CD4-positive, alpha-beta T cell treated with Interleukin-6 for 4 hours (primary cell): ENCODE measurements at places on chromosomes 7 and 10.

- DNase-seq, result no peak
Observed at GRCh38 chr10:95728526-95728925, 27.4 kb upstream of the ENTPD1 start.

DNA sequence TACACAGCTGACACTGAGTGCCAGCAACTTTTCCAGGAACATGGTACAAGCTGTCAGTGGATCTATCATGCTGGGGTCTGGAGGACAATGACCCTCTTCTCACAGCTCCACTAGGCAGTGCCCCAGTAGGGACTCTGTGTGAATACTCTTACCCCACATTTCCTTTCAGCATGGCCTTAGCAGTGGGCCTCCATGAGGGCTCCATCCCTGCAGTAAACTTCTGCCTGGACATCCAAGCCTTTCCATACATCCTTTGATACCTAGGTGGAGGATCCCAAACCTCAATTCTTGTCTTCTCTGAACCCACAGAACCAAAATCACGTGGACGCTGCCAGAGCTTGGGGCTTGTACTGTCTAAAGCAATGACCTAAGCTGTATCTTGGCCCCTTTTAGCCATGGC lies 116.8 kb downstream of the IQUB start:
- no peak for DNase-seq

GRCh38 chr10:65931291-65932070 lies 994.4 kb upstream of the LRRTM3 start:
- no peak for DNase-seq

GRCh38 chr7:141838581-141838980 lies 2.7 kb downstream of the PRSS37 start:
- DNase-seq, result no peak

- no peak for DNase-seq
Observed at GRCh38 chr10:58956926-58957325, 219.5 kb upstream of the PHYHIPL start.

GRCh38 chr7:131861620-131862346 lies 305.4 kb upstream of the PODXL start:
- no peak for DNase-seq

DNA sequence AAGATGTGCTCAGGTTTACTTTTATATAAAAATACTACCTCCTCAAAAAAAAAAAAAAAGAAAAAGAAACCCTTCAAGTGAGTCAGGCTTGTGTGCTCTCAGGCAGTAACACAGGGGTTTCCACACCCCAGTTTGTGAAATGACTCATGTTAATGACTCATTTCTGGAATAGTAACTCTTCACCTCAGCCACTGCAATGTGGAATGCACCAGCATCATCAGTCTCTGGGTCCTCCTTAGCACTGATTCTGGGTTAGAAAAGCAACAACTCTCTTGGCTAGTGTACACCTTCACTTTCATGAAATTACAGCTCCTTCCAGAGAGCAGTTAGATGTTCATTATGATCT lies 110.6 kb downstream of the EMX2 start:
- DNase-seq, result no peak

DNA sequence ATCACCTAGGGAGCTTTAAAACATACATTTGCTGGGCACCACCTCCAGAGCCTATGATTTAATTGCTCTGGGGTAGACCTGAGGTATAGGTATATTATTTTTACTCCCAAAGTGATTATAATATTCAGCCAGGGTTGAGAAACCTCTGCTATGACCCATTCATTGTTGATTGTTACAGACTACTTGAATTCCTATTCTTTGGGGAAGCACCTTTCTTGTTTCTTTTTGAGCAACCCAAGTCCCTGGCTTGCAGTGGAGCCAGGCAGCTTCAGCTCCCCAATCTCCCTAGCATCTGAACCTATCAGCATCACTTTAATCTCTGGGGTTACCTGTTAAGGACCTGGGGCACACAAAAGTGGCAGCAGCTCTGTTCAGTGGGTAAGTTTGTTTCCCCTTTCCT lies 8.6 kb downstream of the PRKG1 start:
- no peak for DNase-seq

- DNase-seq, result no peak
Observed at GRCh38 chr7:41999736-42000283, 237.2 kb downstream of the GLI3 start.

DNA sequence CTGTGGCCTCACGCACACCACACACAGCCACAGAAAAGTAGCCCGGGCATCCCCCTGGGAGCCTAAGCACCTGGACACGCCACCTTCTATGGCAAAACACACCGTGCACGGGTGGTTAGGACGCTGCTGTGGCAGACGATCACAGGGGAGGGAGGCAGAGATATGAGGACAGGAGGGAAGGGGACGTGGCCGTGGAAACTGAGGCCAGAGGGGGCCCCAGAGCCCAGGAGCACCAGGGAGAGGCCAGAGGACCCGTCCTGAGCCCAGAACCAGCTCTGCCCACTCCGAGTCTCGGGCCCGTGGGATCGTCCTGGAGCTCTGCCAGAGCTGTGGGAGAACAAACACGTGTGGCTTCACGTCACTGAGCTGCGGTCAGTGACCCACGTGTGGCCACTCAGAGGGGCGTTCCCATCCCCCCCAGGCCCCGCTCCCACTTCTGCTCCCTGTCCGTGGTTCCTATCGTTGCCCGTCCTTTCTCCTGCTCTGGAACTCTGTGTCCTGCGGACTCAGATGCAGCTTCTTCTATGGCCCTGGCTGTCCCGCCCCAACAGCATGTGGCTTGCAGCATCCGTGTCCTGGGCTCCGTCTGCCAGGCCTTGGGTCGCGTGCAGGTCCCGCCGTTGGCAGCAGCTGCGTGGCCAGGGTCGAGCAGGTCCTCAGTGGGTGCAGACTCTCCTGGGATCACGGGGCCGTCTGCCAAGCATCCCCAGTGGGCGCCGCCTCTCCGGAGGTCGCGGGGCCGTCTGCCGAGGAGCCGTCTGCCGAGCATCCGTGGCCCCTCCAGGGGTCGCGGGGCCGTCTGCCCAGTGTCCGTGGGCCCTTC lies 31.0 kb downstream of the GET4 start:
- DNase-seq, result no peak

- DNase-seq, result no peak
Observed at GRCh38 chr7:37376386-37376785, 72.3 kb downstream of the ELMO1 start.

DNA sequence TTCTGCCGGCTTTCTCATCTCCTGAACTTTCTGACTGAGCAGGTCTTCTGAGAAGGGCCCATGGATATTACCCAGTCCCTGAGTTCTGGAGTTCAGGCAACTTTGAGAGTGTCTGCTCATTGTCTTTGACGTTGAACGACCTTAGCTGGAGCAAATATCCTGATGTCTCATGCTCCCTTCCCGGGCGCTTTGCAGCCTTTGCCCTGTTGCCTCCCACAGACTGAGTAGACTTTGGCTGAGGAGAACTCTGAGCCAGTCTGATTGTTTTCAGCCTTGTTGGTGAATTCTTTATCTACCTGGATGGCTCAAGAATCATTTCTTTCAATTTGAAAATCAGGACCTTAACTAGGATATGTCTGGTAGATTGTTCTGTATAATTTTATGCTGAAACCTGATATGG lies 353.7 kb downstream of the GLRX3 start:
- DNase-seq, result no peak

DNA sequence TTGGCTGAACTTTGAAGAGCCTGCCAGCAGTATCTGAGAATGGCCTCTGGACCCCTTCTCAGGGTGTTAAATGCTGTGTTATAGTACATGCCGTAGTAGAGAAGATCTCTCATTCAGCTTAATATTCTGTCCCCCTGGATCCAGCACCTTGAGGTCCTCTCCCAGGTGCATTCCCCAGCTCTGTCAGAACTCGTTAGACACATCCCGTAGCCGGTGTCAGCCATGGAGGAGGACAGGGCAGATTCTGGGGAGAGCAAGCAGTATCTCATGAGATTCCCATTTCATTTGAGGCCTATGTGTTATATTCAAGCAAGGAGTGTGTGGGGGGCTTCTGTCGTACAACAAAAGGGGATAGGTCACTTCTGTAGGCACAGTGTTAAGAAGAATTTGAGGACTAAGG lies 34.8 kb downstream of the NACAD start:
- DNase-seq, result no peak

DNA sequence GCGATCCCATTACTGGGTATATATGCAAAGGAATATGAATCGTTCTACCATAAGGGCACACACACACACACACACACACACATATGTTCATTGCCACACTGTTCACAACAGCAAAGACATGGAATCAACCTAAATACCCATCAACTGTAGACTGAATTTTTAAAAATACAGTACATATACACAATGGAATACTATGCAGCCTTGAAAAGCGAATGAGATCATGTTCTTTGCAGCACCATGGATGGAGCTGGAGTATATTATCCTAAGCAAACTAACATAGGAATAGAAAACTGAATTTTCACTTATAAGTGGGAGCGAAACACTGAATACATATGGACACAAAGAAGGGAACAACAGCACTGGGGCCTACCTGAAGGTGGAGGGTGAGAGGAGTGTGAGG lies 72.5 kb downstream of the MARCHF5 start:
- no peak for DNase-seq

DNA sequence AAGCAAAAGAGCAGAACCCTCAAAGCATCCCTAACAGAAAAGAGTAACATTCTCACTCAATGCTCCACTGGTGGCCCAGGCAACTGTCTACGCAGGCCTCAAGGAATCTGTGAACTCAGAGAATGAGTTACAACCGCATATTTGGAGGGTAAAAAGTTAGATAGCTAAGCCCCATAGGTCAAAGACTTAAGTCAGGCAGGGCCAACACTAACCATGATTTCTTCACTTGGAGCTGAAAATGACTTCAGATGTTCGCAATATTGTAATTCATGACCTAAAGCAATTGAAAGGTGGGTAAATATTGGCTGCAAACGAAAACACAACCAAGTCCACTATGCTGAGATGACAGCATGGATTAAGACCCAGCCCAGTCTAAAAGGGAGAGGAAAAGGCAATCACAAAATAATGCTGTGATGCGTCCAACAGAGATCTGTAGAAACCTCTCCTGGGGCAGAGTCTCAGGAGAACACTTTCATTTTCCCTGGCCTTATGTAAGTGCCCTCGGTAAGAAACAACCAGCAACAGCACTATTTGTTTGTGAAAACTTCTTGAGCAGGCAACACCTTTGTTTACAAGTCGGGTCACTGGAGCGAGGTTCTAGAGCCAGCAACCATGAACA lies 176.5 kb downstream of the TNS3 start:
- no peak for DNase-seq

DNA sequence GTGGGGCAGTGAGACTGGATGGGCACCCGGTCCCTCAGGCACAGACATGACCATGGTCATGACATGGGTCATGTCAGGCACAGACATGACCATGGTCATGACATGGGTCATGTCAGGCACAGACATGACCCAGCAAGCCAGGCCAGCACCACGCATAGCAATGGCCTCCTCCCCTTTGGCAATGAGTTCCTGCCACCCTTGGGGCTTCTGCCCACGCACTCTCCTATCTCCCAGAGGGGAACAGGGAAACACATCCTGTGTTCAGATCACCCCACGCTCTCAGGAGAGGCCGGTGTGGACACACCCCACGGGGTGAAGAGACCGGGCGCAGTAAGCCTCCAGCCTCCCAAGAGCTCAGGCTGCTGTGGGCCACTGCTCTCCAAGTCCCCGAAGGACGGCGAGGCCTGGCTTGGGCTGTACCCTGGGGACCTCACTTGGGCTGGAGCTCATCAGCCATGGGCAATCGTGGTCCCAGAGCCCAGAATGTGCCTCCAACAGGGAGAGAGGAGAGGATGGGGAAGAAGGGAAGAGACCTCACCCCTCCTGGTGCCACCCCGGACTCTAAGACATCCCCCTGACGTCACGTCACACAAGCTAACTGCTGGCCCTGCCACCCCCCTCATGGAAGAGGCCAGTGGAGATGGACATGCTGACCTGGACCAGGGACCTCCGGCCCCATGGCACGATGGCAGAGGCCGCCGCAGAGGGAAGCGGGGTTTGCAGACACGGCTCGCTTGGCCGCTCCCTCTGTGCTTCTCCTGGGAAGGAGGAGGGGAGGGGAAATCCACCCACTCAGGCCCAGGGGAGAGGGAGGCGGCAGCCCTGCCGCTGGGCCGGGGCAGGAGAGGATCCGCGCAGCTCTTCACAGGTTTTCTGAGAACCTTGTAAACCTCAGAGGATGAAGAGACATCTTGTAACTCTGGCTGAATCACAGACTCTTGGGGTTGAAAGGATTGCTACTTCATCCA lies 269.6 kb downstream of the ELFN1 start:
- DNase-seq, result peak; percentile 39

- DNase-seq, result no peak
Observed at GRCh38 chr10:845526-845925, 86.0 kb downstream of the LARP4B start.

DNA sequence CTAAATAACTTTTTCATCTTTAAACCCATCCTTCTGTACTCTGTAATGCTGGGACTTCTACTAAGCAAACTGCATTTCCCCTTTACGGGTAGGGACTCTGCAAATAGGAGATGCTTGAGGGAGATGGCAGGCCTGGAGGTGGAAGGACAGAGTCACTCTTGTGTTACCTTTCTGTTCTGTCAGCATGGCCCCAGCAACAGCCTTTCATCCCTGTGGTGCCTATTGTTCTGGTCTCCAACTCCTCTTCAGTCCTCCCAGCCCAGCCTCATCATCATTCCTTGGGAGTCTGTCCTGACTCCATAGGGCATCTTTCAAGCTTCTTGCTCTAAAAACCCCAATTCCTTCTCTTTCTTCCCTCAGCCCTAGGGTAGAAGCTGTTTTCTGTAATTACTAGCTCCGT lies 230.0 kb downstream of the SNX13 start:
- no peak for DNase-seq

DNA sequence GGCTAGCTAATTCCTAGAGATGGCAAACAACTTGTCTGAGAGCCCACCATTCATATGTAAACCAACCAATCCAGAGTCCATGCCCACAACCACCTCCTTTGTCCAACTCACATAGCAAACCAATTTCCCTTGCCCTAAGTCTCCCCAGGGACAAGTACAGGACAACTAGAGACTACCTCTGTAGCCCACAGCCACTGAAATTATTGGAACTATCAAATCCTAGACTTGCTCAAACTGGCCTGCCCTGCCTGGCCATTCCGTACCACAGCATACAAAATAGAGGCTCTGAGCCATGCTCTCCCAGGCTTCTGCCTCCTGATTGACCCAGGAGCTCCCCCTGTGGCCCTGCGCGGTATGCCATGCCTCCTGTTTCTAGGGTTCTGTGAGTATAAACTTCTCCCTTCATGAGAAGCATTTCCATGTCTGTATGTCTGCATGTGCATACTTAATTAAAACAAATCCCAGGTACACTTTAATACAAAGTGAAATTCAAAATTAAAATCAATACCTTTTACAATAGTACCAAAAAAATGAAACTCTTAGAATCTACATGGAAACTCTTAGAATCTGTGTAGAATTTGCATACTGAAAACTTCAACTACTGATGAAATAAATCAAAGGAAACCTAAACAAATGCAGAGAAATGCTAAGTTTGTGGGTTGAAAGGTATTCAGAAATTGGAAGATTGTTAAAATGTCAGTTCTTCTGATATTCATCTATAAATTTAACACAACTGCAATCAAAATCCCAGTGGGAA lies 4.0 kb upstream of the HECW1 start:
- DNase-seq, result peak; percentile 2

DNA sequence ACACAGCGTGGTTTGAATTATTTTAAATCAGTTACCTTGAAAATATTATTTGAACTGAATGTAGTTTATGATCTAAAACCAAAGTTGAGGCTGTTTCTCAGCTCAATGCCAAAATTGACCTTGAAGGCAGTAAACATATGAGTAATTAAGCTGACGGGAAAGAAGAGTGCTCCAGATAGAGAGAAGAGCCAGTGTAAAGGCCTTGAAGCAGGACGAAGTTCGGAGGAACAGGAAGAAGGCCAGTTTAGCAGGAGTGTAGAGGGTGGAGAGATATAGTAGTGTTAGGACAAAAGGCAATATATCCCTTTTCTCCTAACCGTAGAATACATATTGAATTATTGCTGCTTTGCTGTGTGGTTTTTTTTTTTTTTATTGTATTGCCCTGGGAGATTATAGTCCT lies 63.2 kb downstream of the CYP51A1 start:
- DNase-seq, result no peak
